Activated T-cell treated with anti-CD3 and anti-CD28 coated beads, Interleukin-2, amount 50 U/mL, for 72 hours (primary cell): ENCODE measurements at places on chromosomes 11 and 22. TPM values are rescaled to one million over a fixed set of nuclear protein-coding genes. Genes with fewer than 3 reads are reported as not detected.

DNA sequence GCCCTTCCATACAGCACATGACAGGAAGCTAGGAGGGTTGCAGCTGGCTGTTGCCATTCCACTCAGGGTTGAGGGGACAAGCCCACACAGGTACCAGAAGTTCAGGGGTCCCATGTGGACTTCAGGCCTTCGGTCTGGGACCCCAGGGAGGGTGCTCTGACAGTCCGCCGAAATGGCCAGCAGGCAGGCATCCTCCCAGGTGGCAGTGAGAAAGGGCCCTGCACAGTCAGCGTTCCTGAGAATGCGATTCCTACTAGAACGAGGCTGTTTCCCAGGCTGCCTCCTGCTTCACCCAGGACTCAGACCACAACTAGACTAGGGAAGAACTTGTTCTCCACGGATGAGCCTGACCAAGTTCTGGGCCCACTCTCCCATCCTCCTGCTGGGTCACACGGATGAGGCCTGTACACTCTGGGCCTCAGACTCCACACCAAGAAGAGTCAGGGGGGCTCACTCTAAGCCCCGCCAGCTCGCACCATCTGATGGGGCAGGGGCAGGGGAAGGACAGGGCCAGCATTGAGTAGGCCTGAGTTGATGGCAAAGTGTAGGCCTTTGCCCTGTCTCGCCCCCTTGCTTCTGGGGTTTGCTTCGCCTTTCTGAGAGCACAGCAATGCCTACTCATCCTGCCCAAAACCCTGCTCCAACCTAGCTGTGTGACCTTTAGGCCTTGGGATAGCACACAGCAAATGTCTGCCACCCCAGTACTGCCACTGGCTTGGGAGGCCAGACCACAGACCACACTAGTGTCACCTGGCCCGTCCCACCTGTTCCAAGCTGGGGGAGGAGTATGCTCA, 14.0 kb downstream of the KCNQ1OT1 start:
- H3K4me1 ChIP-seq = no peaks in the 10 kb centered on the region
- no peaks in the 10 kb centered on the region for H3K27me3 ChIP-seq
- H3K36me3 ChIP-seq = no peaks in the 10 kb centered on the region
- no peak overlapping the region for H3K27ac ChIP-seq
- DNase-seq = no peak
- H3K4me3 ChIP-seq = no peak overlapping the region

DNA sequence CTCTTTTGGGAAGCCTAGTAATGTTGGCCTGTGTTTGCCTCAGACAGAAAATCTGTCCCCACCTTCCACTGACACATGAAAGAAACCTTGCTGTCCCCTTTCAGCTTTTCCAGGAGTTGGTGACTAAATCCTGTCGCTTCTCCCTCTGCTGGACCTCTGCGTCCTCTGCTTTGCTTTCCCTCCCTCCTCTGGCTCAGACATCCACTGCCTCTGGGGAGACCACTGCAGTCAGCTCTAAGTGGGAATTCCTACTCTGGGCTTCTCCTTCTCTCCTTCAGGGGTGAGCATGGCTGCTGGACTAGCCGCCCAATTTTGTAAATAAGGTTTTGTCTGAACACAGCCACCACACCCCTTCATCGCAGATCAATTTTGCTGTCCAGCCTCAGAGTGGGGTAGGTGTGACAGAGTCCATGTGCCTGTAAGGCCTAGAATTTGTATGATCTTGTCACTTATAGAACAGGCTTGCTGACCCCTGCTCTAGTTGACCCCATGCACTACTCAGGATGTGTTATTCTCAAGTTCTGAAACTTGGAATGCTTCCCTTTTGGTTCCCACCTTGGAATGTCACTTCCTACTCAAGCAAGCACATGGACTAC, 23.0 kb downstream of the LRRC74B start:
- no peaks in the 10 kb centered on the region for H3K27me3 ChIP-seq
- DNase-seq = no peak
- H3K27ac ChIP-seq = no peak overlapping the region
- H3K4me3 ChIP-seq = no peak overlapping the region
- H3K36me3 ChIP-seq = no peaks in the 10 kb centered on the region

DNA sequence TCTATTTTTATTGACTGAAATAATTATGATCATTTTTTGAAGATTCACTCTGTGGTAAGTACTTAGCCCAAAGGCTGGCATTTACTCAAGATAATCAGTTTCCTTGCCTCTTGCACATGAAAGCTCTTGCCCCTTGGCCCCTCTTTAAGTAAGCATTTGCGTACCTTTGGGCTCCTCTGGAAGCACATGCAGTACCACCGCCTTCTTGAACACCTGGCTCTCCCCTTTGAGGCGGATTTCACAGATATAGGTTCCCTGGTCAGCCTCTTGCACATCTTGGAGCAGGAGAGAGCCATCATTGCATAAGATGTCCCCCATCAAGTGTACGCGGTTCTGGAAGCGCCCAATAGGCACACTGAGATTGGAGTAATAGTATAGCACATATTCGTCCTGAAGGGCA, 14.5 kb downstream of the JAML start:
- peak overlapping the region; percentile 26 for H3K27ac ChIP-seq
- peak overlapping the region; percentile 39 for H3K4me3 ChIP-seq
- peaks cover 65% of the 10 kb centered on the region for H3K4me1 ChIP-seq
- peaks cover 38% of the 10 kb centered on the region for H3K36me3 ChIP-seq

GRCh38 chr11:66559866-66560676, 8.3 kb downstream of the CTSF start:
- no peaks in the 10 kb centered on the region for H3K36me3 ChIP-seq
- no peak for DNase-seq
- H3K27ac ChIP-seq = no peak overlapping the region
- H3K27me3 ChIP-seq = peaks cover 13% of the 10 kb centered on the region
- peaks cover 6% of the 10 kb centered on the region for H3K4me1 ChIP-seq
- no peak overlapping the region for H3K4me3 ChIP-seq

GRCh38 chr11:44858796-44859527, 91.7 kb downstream of the TP53I11 start:
- H3K36me3 ChIP-seq = peaks cover 2% of the 10 kb centered on the region
- H3K27me3 ChIP-seq = peaks cover 61% of the 10 kb centered on the region
- no peak overlapping the region for H3K27ac ChIP-seq
- peaks cover 51% of the 10 kb centered on the region for H3K4me1 ChIP-seq

DNA sequence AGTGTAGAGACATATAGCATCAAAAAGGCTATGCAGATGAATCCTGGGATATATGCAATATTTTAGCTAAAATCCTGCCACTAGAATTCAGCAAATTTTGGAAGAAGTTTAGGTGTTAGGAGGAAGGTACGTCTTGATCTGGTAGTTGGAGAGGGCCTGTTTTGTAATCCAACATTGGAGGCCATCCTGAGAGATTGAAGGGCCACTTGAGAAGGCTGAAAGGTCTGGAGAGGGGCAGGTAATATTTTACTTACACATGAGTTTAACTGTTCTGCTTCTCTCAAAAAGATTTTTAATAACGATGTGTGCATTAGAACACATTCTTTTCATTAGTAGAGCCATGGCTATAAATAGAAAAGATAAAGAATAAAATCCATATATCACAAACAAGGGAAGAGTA, 422.1 kb downstream of the RAB38 start:
- H3K27me3 ChIP-seq = no peaks in the 10 kb centered on the region
- H3K4me1 ChIP-seq = no peaks in the 10 kb centered on the region
- no peak overlapping the region for H3K4me3 ChIP-seq
- no peak overlapping the region for H3K27ac ChIP-seq
- DNase-seq = no peak

- DNase-seq = no peak
- no peak overlapping the region for H3K4me3 ChIP-seq
- peaks cover 12% of the 10 kb centered on the region for H3K4me1 ChIP-seq
These were observed 5.8 kb downstream of the CCDC34 start for GRCh38 chr11:27357250-27357649.

LDLRAD3 gene
- total RNA-seq = not detected

GAL3ST1 gene
- 1.7 TPM for total RNA-seq

CCDC81 gene
- 0.44 TPM for total RNA-seq

MUC5AC gene
- total RNA-seq = not detected

STK33 gene
- 6.2 TPM for total RNA-seq

SYT12 gene
- not detected for total RNA-seq
